Stimulated activated CD8-positive, alpha-beta memory T cell treated with anti-CD3 and anti-CD28 coated beads, Interleukin-15, amount 100 ng/mL, for 24 hours (primary cell): ENCODE measurements at places on chromosomes 2 and 18.

DNA sequence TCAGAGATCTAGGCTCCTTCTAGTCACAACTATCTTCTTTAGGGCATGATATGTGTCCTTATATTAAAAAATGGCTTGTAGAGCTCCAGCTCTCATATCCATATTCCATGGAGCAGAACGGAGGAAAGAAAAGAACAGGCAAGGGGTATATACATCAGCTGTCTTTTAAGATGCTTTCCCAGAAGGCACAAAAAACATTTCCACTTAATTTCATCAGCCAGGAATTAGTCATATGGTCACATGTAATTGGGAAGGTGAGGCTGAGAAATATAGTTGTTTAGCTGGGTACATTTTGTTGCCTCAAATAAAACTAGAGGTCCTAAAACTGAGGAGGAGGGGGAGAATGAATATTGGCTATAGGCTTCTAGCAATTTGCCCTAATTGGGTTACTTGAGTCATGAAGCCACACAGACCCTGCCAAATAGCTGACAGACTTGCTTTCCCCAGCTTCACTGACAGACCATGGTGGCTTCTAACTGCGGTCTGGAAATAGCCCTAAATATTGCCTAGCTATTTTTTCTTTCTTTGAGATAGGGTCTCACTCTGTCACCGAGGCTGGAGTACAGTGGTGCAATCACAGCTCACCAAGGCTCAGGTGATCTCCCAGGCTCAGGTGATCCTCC is 20.0 kb downstream of the MAIP1 start:
- DNase-seq = no peak

DNA sequence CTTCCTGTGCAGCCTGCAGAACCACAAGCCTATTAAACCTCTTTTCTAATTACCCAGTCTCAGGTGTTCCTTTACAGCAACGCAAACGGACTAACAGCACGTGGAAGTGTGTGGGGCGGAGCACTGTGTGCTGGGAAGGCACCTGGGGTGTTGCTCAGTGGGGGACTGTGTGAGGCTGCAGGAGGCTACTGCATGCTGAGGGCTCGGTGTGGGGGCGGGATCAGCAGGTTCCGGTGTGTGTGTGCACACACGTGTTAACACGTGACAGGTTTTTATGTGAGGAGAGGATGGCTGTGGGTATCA is 58.9 kb downstream of the ANKMY1 start:
- DNase-seq = no peak

DNA sequence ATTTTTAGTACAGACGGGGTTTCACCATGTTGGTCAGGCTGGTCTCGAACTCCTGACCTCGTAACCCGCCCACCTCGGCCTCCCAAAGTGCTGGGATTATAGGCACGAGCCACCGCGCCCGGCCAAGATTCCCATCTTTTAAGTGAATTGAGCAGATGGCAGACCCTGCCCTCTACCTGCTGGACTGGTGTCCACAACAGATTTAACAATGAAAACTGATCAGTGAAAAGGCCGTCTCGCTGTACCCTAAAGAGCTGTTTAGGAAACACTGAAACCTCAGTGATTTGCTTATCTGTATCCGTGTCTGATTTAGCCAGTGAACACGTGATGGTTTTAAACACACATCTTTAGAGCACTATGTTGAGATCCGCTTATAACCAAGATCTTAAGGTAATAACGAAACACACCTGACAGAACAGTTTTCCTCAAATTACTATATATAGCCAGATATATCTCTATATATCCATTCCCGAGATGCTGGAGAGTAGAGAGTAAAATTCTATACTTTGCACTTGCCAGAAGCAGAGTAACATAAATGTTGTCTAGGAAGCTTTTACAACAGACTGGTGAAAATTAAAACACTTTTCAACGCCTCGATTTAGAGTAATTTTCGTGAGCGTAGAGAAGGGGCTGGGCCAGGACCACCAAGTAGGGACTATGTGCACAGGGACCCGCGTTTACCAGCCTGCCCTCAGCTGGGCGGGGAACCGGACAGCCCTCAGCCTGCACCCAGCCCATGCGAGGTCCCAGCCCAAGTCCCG is 594 bp downstream of the FAM161A start:
- no peak for DNase-seq

DNA sequence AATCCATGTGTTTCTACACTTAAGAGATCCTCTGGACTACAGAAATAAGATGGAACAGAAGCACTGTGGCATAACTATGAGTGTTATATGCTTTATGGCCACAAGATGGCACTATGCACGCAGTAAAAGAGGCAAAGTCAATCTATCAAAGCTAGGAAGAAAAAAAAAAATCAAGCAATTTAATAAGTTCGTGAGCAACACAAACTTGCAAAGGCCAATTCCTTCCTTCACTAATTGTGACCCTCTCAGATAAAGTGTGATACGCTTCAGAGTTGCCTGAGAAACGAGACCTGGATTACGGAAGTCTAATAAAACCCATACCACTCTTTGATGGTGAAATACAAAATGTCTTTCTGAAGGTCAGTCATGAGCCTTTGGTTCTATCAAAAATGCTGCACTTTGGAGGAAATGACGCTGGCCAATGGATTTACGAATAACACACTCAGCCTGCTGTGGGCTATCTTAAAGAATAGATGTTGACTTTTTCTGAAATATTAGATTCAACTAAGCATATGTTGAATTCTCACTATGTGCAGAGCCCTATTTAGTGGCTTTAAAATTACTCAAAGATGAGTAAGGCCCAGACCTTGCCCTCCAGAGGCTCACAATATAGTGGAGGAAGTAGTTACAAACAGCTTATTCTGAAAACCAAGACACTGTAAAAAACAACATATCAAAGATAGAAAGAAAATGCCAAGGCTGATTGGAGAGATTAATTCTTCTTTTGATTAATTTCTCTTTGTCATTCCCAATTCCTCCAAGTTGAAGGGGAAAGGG is 35.5 kb upstream of the TTR start:
- no peak for DNase-seq

DNA sequence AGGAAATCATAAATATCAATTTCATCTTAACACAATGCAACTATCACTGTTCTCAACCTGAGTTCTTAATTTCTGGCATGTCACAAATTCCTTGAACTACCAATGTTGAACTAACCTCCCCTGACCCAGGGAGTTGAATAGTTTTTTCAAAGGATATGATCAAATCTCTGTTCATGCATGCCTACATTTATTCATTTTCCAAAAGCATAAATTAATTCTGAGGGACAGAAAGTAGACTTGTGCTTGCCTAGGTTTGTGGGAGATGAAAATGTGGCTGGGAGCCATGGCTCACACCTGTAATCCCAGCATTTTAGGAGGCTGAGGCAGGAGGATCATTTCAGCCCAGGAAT is 175.7 kb downstream of the TGIF1 start:
- no peak for DNase-seq

GRCh38 chr2:43848214-43848613 is 9.4 kb downstream of the ABCG8 start:
- DNase-seq = no peak

DNA sequence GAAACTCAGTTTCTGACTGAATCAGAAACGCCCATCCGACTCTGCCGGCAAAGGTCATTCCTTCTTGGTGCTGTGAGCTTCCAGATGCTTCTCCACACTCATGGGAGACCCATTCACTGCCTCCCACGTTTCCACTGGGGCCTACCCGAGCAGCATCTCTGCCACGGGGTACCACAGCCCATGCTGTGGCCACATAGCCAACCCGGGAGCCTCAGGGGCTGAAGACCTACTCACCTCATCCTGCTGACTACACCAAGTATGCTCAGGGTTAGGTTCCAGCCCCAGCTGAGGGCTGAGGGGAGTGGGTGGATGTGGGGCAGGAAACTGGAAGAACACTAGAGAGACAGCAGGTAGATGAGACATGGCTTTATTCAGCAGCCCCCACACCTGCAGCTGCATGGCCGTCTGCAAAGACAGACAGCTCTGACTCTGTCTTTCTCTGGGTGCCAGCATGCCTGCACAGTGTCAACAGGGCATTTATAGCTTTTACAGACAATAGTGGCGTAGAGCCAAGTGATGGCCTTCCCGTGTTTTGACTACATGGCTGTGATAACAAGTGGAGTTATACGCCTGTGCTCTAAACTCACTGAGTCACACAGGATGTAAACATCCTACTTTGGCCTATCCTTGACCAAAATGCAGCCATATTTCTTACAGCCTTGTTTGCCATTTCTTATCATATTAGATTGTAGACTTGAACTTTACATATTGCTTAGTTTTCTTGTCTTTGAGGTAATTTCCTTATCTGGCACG is 16.5 kb upstream of the KLHL23 start:
- no peak for DNase-seq

DNA sequence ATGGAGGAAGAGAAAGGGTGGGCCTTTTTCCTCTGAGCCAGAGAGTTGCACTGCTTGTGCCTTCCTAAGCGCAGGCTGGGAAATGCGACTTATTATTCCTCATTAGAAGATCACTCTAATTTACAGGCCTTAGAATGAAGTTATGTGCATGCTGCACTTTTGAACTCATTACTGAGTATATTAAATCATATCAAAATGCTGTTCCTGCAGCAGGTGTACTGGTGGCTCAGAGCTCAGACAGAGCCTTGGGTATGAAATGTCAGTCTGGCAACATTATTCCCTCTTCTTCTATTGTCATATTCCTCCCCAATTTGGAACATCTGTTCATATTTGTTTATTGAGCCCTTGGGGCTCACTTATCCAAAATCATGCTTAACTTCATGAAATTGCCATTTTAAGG is 85.5 kb downstream of the ADCYAP1 start:
- no peak for DNase-seq

DNA sequence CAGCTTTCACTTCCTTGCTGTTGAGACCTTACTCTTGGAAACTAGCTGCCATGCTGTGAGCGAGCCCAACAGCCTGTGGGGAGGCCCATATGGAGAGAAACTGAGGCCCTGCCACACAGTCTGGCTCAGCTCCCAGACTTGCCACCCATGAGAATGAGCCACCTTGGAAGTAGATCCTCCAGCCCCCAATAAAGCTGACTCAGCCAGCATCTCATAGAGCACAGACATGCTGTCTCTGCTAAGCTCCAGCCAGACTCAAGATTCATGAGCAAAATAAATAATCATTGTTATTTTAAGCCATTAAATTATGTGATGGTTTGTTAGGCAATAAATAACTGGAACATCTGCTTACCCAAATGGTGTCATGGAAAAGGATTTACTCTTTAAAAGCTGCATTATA is 53.6 kb upstream of the DDX18 start:
- DNase-seq = no peak

DNA sequence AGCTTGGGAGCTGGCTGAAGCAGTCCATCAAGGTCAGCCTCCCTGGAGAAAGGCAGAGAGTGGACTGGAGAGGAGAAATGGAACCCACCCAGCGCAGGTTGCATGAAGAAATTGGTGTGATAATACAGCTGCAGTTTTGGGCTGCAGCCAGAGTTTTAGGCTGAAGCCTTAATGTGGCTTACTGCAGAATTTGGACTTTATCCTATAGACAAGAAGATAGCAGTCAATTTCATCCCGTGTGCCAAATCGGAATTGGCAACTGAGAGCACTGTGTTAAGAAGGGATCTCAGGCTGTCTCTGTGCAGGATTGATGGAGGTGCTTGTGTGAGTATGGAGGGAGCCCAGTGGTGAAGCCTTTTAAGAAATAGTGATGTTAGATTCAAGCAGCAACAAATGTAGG is 7.5 kb downstream of the SGPP2 start:
- DNase-seq = no peak

GRCh38 chr2:199228887-199229819 is 228.6 kb downstream of the SATB2 start:
- DNase-seq = no peak

DNA sequence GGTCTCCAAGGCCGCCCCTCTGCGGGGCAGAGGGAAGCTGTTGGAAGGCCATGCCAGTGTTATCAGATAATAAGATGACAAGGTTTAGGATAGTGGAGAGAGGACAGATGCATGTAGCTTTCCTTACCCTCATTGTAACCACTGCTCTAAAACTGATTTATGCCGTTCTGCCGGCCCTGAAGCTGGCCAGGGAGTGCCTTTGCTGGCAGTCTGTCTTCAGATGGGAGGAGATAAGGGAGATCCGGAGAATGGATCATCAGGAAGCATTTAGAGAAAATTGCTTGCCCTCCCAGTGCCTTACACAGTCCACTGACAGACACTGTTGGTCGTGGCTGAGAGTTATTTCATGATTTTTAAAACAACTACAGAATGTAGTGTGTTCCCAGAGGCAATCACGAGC is 35.4 kb upstream of the MYO3B start:
- DNase-seq = no peak

DNA sequence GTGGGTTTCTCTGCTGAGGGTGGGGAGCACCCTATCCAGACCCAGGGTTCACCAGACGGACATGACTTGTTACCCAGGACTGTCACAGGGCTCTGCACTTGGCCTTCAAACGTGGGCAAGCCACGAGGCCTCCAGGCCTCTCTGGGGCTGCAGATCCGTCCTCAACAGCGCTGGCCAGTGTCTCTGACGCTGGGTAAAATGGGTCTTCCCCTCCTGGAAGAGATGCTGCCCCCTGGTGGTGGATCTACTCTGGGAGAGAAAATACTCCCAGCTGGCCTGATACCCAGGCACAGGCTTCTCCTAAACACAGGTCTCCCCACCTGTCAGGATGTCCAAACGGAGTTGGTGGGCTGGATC is 3.7 kb downstream of the GPR17 start:
- peak; percentile 63 for DNase-seq

GRCh38 chr2:226508683-226509082 is 290.9 kb downstream of the IRS1 start:
- DNase-seq = no peak

- peak; percentile 69 for DNase-seq
Measured at GRCh38 chr2:241877989-241878970, 8.8 kb downstream of the RTP5 start.

DNA sequence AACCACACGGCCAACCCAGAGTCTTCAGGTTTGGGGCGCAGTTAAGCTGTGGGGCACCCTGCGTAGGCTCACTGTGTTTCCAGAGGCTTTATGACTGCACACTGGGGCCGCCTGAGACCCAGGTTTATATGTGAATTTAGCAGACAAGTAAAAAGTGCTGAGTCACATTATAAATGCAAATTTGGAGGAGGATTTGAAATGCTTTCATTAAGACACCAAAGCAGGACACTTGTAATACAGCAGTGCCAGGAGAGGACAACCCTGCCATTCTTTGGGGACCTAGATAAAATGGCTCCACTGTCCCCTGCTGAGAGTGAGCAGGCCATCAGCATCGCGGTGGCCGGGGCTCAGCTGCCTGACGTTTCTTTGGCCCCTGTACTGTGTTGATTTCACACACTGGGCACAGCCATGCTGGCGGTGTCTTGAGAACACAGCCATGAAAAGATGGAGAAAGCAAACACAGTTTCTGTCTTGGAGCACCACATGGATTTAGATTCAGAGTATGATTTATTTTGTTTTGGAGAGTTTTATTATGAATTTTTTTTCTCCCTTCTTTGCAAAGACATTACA is 10.2 kb downstream of the ACKR3 start:
- DNase-seq = no peak
